Activated CD8-positive, alpha-beta memory T cell treated with anti-CD3 and anti-CD28 coated beads, Interleukin-2, amount 50 U/mL, for 48 hours (primary cell): ENCODE measurements at places on chromosomes 2 and 18.

DNA sequence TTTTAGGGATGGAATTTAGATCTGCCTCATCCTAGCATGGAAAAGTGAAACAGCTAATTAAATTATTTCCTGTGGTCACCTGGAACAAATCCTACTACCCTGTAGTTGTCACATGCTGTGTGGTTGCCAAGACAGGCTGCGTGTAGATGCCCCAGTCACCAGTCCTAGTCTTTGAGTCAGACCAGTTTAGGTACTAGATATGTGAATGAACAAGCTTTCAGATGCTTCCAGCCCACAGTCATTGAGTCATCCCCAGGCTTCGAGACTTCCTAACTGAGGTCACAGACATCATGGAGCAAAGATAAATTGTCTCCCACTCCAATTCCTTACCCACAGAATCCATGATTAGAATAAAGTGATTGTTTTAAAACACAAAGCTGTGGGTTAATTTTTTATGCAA is 35.8 kb upstream of the GRB14 start:
- DNase-seq: no peak

DNA sequence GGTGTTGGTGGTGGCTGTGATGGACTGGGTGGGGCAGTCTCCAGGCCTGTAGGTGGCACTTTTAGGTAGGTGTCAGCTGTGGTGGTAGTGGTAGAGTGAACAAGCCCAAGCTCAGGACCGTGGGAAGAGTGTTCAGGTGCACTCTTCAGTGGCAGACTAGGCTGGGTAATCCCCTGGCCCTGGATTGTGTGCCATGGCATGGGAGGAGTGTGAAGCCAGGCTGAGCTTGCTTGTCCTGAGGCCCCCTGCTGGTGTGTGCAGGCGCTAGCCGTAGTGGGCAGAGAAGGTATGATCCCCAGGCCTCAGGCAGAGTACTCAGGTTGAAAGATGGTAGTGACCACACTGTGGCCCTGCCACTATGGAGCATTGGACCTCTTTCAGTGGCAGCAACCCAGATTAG is 850.3 kb downstream of the DSC3 start:
- no peak for DNase-seq

- no peak for DNase-seq
Observed at GRCh38 chr2:53750041-53750768, 17.4 kb upstream of the CHAC2 start.

- DNase-seq: no peak
Observed at GRCh38 chr2:104790901-104791495, 62.9 kb upstream of the POU3F3 start.

- no peak for DNase-seq
Observed at GRCh38 chr18:62400916-62401315, 75.8 kb downstream of the TNFRSF11A start.

GRCh38 chr2:98875081-98875728 is 60.8 kb downstream of the CRACDL start:
- no peak for DNase-seq

- no peak for DNase-seq
Observed at GRCh38 chr2:64932371-64933216, 56.6 kb upstream of the SLC1A4 start.

DNA sequence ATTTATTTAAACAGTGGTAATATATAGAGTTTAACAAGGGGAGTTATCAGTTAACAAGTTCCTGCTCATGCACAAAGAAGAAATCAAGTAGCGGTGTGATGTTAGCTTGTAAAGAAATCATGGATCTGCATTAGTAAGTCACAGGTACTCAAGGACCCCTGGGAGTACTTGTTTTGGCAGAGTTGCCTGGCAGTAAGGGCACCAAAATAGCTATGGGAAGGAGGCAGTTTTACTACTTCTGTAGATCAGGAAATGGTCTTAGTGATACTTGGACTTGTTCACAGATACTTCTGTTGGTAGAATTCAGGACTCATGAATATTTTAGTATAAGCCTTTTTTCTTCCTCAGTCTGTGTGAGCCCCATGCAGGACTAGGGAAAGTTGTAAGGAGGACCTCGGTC is 107.3 kb upstream of the IL1R2 start:
- DNase-seq: no peak

GRCh38 chr2:84776011-84776410 is 104.9 kb downstream of the TRABD2A start:
- DNase-seq: no peak
